ENCODE measurements at places on chromosomes 4 and X.

DNA sequence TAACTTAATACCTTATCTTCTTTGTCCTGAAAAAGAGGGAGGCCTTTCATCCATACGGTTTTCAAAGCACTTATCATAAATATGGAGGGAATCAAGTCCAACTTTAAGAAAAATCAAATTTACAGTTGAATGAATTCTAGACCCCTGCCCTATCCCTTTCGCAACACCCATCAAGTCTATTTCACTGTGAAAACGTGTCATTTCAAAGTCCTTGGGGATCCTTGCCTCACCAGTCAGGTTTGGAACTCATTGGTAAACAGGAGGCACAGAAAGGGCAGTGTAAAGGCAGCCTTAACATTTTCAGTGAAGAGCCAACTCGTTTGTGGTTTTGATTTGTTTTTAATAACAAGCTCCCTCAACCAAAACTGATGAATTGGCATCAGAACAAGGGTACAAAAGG, 66.5 kb downstream of the AMOT start:
- no peak for DNase-seq

- no peak for DNase-seq
Measured at GRCh38 chr4:43241104-43241503, 348.6 kb downstream of the GRXCR1 start.

- DNase-seq = no peak
Measured at GRCh38 chr4:138775489-138775888, 240.1 kb upstream of the NOCT start.

GRCh38 chrX:94560930-94561329, 886.9 kb downstream of the FAM133A start:
- DNase-seq = no peak

- no peak for DNase-seq
Measured at GRCh38 chr4:53481586-53481985, 104.1 kb downstream of the FIP1L1 start.

DNA sequence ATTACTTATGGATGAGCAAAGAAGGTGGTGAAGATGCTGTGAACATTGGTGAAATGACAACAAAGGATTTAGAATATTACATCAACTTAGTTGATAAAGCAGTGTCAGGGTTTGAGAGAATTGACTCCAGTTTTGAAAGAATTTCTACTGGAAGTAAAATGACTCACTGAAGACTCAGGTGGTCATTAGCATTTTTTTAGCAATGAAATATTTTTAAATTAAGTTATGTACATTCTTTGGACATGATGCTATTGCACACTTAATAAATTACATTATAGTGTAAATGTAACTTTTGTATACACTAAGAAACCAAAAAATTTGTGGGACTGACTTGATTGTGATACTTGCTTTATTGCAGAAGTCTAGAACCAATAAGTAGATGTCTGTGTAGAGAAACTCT, 56.9 kb downstream of the USO1 start:
- DNase-seq = no peak

- DNase-seq = no peak
Measured at GRCh38 chr4:48910511-48910910, 3.9 kb upstream of the OCIAD2 start.

DNA sequence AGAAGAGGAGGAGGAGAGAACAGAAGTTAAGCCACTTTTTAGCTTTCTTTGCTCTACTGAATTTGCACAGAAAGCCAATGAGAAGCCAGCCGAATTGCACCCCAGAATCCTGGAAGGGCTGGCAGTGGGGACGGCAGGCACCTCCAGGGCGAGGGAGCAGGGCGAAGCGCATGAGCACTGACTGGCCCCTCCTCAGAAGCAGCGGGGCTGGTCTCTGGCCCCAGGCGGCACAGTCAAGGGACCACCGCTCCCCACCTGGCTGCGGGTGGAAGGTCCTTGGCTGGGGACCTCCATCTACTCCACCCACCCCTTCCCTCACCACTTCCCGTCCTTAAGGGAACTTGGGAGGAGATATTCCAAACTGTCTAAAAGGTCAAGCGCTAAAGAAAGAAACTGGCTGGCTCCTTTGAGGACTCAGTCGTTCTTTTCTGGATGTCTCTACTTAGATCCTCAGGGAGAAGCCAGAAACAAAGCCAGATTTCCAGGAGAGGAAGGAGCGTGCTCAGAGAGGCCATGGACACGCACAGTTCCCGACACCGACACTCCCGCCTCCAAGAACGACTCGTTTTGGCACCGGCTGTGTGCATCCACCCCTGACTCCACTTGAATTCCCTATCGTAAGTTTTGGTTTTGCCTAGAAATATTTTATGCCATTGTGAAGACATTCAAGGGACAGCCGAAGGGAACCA, 59.5 kb upstream of the CRMP1 start:
- DNase-seq = no peak

DNA sequence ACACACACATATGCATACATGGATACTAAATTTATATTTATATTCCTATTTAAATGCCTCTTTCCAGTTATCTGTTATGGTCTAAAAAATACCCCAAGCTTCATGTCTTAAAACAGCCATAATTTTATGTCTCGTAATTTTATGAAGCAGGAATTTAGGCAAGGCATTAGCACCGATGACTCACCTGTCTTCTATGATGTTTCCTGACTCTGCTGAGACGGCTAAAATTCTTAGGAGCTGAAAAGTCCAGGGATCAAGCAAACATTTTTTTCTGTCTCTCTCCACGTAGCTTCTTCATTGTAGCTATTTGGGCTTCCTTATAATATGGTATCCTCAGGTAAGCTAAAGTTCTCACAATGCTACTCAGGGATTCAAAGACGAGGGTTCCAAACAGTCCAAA, 930.3 kb downstream of the STIM2 start:
- no peak for DNase-seq

GRCh38 chrX:123088930-123089329, 95.1 kb upstream of the GRIA3 start:
- DNase-seq = no peak

DNA sequence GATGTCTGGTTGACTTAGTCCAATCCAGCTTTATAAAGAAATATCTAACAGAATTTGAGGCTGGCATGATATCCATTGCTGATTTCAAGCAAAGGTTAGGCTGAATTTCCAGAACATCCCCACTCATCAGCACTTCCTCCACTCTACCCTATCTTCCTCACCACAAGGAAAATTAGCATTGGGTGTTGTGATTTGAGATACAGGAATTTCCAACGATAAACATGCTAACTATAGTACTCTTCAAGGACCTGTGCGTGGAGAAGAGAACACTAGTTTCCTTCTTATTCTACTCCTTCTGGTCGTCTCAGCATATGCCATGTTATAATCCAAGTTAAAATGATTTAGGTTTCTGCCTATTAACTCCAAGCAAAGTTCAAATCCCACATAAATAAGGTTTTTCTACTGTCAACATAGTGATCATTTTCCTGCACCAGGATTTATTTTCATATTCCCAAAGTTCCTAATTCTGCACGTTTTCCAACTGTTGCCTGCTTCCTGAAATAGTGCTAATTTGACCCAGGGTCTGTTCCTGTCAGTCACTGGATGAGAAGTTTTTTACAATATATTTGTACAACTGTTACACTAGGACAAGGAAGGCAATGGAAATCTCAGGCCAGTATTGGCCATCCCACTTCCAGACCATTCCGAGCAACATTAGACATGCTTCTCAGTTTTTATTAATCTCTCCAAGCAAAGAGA, 177.6 kb upstream of the EDNRA start:
- DNase-seq = no peak

- no peak for DNase-seq
Measured at GRCh38 chr4:183182873-183183725, 84.0 kb downstream of the WWC2 start.

DNA sequence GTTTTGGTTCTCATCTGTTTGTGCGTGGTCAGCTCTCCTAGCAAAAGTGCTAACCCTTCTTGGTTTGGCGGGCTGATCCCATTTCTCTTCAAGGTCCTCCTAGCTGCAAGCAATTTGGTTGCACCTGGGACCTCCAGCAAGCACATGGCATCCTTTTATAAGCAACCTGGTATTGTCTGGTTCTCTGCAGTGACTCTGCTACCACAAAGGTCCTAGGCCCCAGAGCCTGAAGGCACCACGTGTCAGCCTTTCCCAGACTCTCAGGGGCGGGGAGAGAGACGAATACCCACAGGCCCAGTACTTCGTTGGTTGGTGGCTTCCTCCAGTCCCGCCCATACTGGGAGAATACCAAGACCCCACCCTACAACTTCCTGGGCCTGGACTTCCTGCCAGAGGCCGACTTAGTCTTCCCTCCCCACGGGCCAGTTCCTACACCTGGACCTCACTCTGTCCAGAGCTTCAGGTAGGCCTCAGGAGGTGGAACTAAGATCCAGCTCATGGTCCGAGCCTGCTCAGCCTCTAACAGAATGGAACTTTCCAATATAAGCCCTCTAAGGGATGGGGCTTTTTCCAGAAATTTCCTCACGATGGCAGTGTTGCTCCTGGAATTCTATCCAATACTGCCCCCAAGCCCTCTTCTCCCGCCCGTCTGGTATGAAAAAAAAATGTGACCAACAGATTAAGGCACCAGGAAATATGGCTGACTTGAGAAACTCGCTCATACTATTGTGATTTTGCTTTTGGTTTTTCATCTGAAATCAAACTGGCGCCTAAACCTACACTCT, 192.5 kb upstream of the STK26 start:
- peak; percentile 5 for DNase-seq

GRCh38 chr4:21596521-21596920, 352.1 kb downstream of the KCNIP4 start:
- DNase-seq = no peak

GRCh38 chrX:55640854-55641253, 17.7 kb downstream of the FOXR2 start:
- DNase-seq = no peak

GRCh38 chrX:124504111-124504983, 158.0 kb downstream of the SH2D1A start:
- no peak for DNase-seq

DNA sequence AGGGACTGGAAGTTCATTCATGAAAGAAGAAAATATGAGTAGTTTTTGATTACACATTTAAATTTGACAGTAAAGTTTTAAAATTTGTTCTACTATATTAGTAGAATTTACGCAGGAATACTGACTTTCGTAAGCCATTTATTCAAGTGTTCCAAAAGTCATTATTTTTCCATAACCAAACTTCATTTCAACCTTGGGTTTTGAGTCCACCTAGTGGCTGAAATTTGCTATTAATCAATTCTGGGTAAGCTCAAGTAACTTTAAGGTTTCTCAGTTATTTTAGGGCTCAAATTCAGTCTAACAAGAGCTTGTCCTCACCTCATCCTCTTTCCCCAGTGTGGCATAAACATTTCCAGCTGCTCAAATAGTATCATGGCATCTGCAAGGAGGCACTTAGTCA, 175.4 kb downstream of the SH3BGRL start:
- no peak for DNase-seq

All from stimulated activated CD4-positive, alpha-beta T cell treated with anti-CD3 and anti-CD28 coated beads, Interleukin-15, amount 100 ng/mL, for 1 hour (primary cell).